ENCODE measurements at places on chromosomes 3 and 15.

DNA sequence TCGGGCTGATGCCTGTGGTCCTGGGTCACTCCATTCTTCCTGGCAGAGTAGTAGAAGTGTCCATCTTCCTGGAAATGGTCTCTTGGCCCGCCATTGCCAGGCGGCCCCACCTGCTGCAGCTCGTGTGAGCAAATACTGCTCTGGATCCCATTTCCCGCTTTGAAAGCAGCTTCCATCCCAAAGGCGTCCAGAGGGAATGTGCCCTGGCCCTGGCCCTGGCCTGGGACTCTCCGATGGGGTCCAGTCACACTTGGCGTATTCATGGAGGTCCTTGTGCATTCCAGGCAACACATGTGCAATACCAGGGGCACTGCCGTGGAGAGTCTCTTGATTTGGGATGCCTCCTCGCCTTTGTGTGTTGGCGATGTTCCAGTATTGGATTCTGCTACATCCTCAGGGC is 111.1 kb downstream of the SNRPN start:
- no peak for DNase-seq

GRCh38 chr3:12507591-12508281 is 23.5 kb downstream of the TSEN2 start:
- peak; percentile 76 for DNase-seq

DNA sequence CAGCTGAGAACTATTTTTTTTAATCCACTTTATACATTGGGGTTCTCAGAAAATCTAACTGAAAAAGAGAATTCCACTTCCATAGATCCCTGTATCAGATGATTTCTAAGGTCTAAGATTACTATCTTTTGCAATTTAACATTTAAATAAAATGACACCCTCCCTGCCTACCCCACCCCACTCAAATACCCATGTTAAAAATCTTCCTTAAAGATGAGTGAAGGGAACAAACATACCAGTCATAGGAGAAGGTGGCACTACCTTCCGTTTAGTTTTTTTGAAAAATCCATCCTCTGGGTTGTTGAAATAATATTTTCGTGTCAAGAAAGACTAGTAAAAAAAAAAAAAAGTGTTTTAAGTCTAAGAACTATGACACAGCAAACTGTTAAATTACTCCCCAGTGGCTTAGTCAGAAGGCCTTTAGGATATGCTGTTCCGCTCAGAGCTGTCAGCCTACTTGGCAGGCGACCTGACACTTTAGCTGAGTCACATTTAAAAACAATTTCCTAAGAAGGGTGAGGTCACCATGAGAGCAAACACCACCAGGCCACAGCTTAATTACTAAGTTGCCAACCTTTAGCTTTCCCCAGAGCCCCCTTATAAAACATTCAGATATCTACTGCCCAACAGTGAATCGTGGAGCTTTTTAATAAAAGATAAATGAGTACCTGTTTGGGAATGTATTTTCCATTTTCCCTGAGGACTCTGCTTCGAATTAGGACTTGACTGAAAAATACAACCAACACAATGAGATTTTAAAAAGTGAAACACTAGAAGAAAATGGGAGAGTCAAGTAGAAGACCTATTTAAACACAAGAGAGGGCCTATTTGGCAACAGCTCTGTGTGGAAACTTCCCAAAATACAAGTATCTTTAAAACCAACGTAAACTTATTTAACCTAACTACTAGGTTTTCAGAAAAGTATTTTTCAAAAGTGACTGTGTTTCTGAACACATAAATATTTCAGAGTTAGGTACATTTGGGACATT is 9.6 kb downstream of the EMC3 start:
- DNase-seq: peak; percentile 95

DNA sequence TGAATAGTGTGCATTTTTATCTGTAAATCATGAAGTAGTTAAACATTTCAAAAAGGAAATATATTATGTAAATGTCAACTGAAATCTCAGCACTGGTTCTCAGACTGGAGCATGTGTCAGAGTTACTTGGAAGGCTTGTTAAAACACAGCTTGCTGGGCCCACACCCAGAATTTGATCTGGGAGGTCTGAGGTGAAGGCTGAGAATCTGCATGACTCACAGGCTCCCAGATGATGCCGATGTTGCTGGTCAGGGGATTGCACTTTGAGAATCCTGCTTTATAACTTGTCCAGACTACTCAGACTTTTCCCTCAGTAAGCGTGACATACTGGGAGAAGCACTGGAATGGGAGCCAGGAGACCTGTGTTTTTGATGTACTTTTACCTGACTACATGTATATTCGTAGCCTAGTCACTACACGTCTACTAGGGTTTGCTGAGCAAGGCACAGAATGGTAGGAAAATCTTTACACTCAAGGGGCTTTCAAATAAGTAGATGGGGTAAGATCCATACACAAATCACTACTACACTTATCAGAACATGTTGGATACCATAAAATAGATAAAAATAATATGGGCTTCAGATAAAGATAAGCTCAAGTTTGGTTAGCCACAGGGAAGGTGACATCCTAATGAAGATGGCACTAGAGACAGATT is 77.1 kb upstream of the MEX3B start:
- peak; percentile 97 for DNase-seq

DNA sequence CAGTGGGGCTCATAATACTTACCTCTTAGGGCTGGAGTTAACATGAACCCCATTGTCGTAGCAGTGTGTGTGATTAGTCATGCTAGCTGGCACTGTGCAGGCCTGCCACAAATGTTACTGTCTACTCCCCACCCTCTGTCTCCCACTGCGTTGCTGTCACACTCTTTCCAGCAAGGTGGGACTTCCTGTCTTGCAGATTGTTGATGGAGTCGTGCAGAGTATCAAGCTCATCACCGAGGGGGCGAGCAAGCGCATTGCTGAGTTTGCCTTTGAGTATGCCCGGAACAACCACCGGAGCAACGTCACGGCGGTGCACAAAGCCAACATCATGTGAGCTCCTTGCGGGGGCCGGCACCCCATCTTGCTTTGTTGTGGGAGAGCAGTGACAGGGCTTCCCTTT is 12.9 kb downstream of the IDH3A start:
- DNase-seq: no peak

GRCh38 chr15:93246266-93247242 is 157.5 kb upstream of the RGMA start:
- no peak for DNase-seq

DNA sequence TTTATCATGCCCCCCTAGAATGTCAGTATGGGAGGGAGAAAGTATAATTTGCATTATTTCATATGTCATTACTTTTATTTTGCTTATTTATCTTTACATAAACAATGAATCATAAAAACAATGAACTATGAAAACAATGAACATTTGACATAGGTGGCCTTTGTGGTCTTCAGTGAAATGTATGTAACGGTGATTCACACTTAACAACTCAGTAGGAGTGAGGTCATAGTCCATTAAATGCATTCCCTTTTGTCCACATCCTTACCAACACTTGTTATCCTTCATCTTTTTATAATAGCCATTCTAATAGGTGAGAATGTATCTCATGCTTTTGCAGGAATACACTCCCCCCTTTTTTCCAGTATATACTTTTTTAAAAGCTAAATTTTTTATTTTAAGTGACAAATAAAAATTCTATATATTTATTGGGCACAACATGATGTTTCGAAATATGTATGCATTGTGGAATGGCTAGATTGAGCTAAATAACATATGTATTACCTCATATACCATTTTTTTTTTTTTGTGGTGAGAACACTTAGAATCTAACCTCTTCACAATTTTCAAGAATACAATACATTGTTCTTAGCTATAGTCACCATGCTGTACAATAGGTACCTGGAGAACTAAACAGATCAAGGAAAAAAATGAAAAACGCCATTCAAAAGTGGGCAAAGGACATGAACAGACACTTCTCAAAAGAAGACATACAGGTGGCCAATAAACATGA is 189.5 kb downstream of the WDR72 start:
- DNase-seq: no peak

DNA sequence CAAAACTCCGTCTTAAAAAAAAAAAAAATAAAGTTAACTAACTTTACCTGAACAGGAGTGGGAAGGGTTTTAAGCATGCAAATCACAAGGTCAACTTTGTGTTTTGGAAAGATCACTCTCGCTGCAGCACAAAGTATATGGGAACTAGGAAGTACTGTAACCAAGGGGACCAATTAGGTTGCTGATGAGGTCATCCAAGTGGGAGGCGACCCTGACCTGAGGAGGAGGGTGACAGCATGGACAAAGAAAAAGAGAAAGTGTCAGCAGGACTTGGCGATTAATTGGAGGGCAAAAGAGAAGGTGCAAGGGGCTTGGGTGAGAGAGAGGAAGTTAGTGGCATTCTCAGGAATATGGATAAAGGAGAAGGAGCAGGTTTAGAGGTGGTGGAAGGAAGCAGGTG is 89.5 kb upstream of the ZBED2 start:
- no peak for DNase-seq

DNA sequence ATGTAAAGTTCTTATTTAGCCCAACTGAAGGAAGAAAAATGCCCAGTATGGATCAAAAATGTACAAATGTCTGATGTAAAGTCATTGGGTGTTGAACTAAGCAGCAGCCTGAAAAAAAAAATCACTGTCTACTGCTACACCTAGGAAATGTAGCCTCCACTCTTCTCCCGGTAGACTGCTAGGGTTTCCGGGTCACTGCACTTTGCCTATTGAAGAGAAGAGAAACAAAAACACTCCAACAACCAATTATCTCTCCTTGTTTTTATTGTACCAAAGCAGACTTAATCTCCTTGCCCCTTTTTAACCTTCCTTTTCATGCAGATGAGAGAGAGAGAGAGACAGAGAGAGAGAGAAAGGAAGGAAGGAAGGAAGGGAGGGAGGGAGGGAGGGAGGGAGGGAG is 140.2 kb upstream of the SETMAR start:
- DNase-seq: no peak

DNA sequence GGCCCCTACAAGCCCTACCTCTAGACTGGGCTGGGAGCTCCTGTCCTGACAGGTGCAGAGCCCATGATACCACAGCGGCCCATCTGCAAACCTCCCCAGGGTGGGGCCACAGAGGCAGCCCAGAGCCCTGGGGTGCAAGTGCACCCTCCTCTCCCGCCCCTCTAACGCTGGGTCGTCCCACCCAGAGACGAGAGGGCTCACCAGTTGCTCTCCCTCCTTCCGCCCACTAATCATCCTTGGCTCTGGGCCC is 742 bp downstream of the TNK2 start:
- DNase-seq: no peak

GRCh38 chr3:97935842-97936241 is 36.4 kb downstream of the RIOX2 start:
- no peak for DNase-seq

- DNase-seq: no peak
These were observed 18.5 kb downstream of the CLDN11 start for GRCh38 chr3:170437176-170437575.

GRCh38 chr3:12300137-12300536 is 11.3 kb downstream of the PPARG start:
- no peak for DNase-seq

DNA sequence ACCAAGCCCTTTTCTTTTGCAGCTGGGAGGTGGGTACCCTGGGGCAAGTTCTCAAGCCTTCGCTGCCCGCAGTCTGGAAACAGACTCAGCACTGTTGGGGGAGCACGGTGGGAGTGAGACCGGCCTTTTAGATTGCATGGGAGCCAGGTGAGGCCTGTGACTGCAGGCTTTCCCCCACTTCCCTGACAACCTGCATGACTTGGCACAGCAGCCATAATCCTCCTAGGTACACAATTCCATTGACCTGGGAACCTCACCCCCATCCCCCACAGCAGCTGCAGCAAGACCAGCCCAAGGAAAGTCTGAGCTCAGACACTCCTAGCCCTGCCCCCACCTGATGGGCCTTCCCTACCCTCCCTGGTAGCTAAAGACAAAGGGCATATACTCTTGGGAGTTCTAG is 52.2 kb upstream of the CCDC80 start:
- no peak for DNase-seq

GRCh38 chr15:100944244-100944895 is 25.2 kb downstream of the LRRK1 start:
- no peak for DNase-seq

GRCh38 chr15:57307527-57308169 is 68.7 kb upstream of the CGNL1 start:
- DNase-seq: no peak

DNA sequence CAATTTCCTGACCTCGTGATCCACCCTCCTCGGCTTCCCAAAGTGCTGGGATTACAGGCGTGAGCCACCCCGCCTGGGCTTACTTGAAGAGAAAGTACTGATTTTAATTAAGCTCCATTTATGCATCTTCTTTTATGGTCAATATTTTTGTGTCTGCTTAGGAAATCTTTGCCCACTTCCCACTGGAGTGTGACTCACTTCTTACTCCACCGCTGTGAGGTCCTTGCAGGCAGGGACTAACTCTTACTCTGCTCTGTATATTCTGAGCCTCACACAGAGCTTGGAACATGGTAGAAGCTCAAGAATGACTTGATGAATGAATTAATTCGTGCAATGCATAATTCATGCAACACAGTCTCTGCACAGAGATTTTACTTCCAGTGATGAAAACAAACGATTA is 2.9 kb upstream of the TM4SF19 start:
- DNase-seq: peak; percentile 40

DNA sequence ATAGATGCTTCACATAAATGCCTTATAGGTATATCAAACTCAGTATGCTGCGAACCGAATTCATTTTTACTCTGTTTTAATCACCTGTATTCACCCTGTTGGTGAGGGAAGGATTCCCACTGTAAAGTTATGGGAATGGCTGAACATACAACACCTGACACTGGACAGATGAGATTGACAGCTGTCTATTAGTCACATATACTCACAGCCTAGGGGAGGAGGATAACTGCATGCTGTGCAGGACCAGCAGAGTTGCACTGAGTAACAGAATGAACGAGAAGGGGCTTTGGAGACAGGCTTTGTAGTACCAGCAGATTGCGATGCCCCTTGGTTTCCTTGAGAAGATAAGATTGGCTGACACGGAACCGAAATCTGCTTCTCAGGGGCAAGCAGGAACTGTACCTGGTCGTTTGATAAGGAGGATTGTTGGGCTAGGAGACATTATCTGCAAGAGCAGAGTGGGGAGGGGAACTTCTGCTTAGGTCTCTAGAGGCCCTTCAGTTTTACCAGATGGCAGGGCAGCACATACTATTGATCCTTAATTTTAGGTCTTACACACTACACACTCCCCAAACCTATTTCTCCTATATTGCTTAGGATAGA is 43.5 kb upstream of the SLC22A13 start:
- no peak for DNase-seq

GRCh38 chr3:140088513-140088912 is 153.5 kb downstream of the CLSTN2 start:
- DNase-seq: no peak

DNA sequence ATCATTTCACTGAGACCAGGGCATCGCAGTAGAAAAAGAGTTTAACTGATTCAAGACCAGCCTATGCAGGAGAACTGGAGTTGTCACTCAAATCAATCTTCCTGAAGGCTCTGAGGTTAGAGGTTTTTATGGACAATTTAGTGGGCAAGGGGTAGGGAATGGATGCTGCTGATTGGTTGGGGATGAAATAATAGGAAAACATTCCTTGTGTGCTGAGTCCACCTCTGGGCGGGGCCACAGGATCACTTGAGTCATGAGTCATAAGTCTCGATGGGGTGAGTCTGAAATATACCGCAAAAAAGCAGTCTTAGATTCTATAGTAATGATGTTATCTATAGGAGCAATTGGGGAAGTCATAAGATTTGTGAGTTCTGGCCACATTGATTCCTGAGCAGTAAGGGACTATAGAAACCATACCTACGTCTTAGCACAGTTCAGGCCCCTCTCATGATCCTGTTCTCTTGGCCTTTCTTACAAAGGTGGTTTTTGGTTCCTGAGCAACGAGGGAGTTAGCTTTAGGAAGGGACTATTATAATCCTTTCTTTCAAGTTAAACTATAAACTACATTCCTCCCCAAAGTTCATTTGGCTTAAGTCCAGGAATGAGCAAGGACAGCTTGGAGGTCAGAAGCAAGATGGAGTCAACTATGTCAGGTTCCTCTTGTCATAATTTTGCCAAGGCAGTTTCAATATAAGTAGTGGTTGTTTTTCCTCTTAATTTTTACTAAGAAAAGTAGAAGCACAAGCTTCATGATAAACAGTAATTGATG is 2.7 kb upstream of the OPA1 start:
- peak; percentile 82 for DNase-seq
